ENCODE measurements at places on chromosomes 5 and 9. TPM values are rescaled to one million over a fixed set of nuclear protein-coding genes. Genes with fewer than 3 reads are reported as not detected.
A peak's percentile ranks its signal among the peaks of the same experiment; 100 is the strongest.

DNA sequence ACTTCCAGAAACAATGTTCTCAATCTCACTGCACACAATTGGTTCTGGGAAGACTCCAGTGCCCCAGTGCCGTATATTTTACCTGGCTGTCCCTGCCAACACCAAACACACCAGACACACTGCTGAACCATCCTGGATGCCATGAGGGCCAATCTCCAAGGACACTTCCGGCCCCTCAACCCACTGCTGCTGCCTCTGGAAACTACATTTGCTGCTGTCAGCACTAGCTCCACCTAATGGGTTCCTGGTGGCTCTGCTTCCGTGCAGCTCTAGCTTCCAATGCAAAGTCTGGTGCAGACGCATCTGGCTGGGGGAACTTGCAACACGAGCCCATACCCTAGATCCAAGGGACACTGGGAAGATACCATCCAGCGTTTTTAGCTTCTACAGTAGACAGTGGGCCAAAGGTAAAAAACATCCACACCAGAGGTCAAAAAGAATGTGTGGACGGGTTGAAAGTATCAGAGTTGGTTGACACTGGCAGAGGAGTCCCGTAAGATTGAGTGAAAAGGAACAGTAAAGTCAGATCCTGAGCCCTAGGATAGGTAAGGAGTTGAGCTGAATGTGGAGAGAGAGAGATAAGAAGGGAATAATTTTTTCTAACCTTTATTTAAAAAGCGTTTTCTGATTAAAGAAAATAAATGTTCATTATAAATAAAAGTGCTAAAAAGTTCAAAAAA is 99.7 kb upstream of the KIF2A start:
- no peak for DNase-seq

DNA sequence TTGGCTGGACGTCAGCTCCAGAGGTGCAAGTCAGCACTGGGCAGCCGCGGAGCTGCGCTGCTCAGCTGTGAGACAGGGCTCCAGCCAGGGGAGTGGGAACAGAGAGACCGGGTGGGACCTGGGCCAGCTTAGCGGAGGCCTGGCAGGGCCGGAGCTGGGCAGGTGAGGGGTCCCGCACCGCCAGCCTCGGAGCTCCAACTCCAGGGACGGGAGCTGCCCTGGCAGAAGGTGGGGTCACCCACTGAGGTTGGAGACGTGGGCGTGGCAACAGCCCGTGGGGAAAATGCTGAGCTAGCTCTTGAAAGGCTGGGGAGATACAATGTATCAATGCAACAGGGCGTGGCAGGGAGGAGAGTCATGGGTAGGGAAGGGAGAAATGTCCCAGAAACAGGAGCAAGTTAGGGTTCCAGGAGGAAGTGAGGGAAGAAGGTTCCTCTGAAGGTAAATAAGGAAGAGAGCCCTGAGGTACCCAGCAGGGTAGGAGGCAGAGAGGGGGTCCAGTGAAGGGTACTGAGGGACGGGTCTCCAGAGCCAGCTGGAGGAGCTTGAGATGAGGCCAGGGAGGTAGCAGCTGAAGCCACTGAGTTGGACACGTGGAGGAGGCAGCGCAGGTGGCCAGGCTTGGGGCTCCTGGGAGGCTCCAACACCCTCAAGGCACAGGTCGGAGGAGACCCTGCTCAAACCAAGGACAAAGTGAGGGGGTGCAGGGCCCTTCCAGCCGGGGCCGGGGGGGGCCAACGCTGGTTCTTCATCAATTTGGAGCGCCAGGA is 736 bp upstream of the NKD2 start:
- DNase-seq = peak; percentile 28

- DNase-seq = no peak
Observed at GRCh38 chr5:80804332-80804731, 149.5 kb upstream of the DHFR start.

CATSPER3 gene
- 0.44 TPM for total RNA-seq

GRCh38 chr5:139698490-139699146 is 50.5 kb downstream of the CXXC5 start:
- no peak for DNase-seq

DNA sequence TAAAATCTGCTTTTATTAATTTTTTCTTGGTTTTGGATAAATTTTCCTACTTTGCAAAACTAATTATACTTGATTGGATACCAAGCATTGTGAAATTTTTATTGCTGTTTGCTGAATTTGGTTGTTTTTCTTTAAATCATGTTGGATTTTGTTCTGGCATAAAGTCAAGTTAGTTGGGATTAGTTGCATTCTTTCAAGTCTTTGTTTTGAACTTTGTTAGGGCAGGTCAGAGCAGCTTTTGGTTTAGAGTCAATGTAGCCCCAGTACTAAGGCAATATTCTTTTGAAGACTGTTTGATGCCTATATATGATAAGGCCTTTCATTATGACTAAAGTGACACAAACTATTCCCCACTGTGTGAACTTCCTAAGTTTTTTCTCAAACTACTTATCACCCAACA is 531.1 kb downstream of the RASEF start:
- no peak for DNase-seq

DNA sequence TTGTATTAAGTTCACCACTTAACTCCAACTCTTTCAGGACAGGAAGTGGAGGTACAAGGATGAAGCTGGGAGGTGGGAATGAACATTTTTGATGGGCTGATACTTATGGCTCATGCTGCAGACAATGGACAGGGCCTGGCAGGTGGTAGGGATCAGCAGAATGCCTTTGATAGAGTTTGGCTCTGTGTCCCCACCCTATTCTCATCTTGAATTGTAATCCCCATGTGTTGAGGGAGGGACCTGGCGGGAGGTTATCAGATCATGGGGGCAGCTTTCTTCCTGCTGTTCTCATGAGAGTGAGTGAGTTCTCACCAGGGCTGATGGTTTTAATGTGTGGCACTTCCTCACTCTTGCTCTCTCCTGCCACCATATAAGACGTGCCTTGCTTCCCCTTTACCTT is 87.3 kb upstream of the PRLR start:
- no peak for DNase-seq

IFNA2 gene
- not detected for total RNA-seq

GPR150 gene
- total RNA-seq = 1.2 TPM

DNA sequence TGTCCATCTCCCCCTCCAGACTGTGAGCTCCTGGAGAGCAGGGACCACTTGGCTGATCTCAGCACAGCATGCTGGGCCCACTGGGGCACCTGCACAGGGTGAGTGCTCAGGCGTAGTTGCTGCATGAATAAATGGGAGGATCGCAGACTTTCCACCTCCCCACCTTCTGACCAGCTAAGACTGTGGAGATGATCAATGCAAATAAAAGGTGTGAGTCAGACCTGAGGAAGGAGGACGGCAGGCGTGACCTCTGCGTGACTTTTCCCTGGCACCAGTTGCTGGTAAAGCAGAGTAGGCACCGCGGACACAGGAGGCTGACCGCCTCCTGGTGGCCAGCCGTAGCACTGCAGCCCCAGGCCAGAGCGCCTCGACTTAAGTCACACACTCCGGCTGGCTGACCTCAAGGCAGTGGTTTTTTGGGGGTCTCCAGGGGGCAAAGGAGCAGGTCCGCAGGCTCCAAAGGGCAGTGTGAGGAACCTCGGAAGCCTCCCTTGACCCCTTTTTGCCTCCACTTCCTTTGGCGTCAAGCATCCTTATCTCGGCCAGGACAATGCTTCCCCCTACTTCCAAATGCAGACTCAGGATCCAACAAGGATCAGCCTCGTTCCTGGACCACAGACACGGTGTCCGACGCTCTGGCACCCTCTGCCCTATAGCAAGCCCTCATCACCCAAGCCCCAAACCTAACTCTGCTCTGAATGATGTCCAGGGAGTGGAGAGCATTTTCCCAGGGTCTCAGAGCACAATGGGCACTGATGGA is 12.7 kb upstream of the TDRD7 start:
- peak; percentile 74 for DNase-seq

BARHL1 gene
- not detected for total RNA-seq

DNA sequence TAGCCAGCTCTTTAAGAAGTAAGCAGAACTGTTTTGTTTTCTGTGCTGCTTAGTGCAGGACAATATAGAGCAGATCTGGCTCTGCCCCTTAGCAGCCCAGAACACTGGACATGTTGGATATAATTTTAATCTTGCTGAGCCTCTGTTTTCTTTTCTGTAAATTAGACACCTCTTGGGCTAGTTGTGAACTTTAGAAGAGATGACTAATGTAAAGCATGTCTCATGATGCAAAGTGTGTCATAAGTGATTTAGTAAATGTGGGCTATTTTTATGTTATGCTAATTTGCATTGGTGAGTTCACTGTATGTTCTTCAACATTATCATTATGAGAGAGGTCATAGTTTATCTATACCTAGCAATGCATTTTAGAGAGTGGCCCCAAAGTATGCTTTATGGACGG is 156.1 kb upstream of the ADAMTSL1 start:
- no peak for DNase-seq

GRCh38 chr9:121452085-121452484 is 47.6 kb downstream of the GGTA1 start:
- no peak for DNase-seq

ACTL7B gene
- total RNA-seq = not detected

GRCh38 chr5:98839469-98840383 is 66.3 kb downstream of the RGMB start:
- DNase-seq = peak; percentile 36

STK32A gene
- not detected for total RNA-seq

DNA sequence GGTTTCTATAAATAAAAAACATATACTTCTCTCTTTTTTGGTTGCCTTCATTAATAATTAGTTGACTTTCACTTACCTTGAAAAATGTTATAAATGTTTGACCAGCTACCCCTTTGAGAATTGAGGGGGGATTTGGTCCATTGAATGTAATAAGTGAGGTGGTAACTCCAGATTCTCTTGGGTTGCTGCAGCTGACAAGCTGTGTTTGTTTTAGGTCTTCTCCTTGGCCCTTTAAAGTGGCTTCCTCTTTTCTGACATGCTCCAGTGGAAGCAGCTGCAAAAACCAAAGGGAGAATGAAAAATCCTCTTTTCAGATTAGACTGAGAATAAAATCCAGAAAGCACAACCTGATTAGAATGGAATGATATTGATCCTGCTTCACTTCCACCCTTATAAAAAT is 410.5 kb downstream of the TMEM38B start:
- DNase-seq = no peak

GRCh38 chr9:27059412-27059811 is 49.6 kb upstream of the TEK start:
- DNase-seq = no peak

DNA sequence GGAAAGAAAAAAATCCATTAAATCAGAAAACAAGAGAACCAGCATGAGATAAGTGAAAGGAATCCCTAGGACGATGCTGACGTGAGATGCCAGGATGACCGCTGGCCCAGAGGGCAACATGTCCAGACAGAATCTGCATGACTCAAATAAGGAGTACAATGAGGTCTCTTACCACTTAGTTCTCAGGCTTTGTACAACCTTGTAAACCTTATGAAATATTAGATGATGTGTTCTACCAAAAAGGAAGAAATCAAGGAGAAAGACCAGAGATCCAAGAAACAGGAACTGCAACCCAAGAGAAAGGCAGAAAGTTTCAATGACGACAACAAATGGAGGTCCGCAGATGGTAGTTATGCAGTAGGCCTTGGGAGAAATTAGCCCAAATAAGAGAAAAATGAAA is 2.8 kb upstream of the GPR150 start:
- DNase-seq = no peak

GRCh38 chr9:113528811-113529210 is 65.3 kb downstream of the RGS3 start:
- DNase-seq = no peak

DNA sequence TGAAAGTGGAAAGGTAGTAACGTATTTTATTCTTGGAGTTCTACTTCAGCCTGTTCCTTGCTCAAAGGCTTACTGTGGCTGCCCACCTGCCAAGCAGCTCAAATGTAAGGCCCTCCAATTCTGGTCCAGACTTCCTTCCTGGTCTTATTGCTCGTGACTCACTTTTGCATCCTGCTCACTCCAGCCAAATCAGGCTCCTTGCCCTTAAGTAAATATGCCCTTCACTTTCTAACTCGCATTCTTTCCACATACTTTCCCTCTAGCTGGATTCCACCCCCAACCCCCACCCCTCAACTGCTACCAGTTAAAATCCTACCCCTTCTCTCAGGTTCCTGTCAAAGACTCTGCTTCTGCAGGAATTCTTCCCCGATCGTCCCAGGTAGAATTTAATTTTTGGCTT is 96.6 kb downstream of the GALNT10 start:
- no peak for DNase-seq

GRCh38 chr5:111233052-111233374 is 8.8 kb downstream of the CAMK4 start:
- DNase-seq = no peak

GRCh38 chr5:124806373-124807077 is 60.1 kb upstream of the ZNF608 start:
- no peak for DNase-seq

DNA sequence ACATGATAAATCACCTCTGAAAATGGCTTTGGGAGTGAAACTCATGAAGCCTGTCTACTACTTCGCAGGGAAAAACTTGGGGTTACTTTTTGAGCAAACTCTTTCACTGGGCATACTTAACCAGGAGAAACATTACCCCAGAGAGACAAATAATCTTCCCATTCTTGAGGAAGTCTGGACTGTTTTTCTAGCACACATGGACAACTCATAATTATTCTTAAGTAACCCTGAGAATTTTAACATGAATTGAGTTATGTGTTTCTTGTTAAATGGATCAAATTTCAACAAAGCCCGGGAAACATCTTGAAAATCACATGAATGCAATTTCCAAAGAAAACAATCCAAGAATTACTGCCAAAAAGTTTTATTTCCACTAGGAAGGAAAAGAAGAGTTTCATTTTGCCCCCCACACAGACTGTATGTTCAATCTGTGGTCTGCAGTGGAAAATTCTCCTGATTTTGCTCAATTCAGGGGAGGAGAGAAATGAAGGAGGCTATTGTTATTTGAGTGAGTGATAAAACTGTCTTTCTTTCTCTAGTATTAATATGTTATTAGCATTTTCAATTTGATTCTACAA is 564.8 kb upstream of the CLINT1 start:
- DNase-seq = no peak

ARL15 gene
- 9.8 TPM for total RNA-seq

GRCh38 chr9:130177898-130178805 is 5.9 kb downstream of the NCS1 start:
- DNase-seq = no peak

GRCh38 chr9:130267930-130268329 is 2.4 kb downstream of the HMCN2 start:
- no peak for DNase-seq

GPR151 gene
- not detected for total RNA-seq

GALNT10 gene
- total RNA-seq = 34.6 TPM

Data from activated naive CD8-positive, alpha-beta T cell treated with anti-CD3 and anti-CD28 coated beads, Interleukin-2, amount 10 ng/mL, durations not matched to agents 7 days and 5 days (primary cell).